ENCODE measurements at places on chromosomes 1 and 21. TPM values are rescaled to one million over a fixed set of nuclear protein-coding genes. Genes with fewer than 3 reads are reported as not detected.

- H3K27me3 ChIP-seq, result no peaks in the 10 kb centered on the region
- H3K36me3 ChIP-seq, result no peaks in the 10 kb centered on the region
- peak; percentile 84 for DNase-seq
- H3K4me1 ChIP-seq, result peaks cover 74% of the 10 kb centered on the region
- H3K4me3 ChIP-seq, result peak overlapping the region; percentile 54
Measured at GRCh38 chr1:66271216-66271903, 262.6 kb upstream of the SGIP1 start.

DNA sequence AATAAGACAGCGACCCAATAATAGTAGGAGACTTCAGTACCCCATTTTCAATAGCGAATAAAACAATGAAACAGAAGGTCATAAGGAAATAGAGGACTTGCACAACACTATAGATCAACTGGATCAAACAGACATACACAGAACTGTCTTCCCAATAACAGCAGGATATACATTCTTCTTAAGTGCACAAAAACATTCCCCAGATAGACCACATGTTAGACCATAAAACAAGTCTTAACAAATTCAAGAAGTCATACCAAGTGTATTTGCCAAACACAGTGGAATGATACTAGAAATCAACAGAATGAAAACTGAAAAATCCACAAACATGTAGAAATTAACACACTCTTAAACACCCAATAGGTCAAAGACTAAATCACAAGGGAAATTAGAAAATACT, 78.0 kb downstream of the LBR start:
- H3K36me3 ChIP-seq, result no peaks in the 10 kb centered on the region
- no peak overlapping the region for H3K27ac ChIP-seq
- H3K27me3 ChIP-seq, result peaks cover 4% of the 10 kb centered on the region
- H3K4me1 ChIP-seq, result no peaks in the 10 kb centered on the region

DNA sequence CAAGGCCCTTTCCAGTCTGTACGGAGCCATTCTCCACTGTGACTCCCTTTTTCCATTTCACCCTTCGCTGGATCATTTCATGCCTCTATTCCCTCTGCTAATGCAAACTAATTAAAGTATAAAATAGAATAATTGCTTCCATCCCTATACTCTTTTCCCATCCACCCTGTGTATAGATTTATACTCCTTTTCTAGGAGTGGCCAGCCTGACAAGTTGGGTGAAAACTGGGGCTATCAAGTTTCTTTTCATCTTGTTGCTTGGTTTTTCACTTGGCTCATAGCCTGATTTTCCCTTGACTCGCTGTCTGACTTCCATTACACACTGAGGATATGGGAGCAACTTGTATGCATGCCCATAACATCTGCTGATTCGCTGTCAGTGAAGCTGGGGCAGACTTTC, 107.0 kb downstream of the PLXNA2 start:
- no peak overlapping the region for H3K4me3 ChIP-seq
- H3K4me1 ChIP-seq, result peaks cover 1% of the 10 kb centered on the region
- no peak overlapping the region for H3K27ac ChIP-seq
- H3K27me3 ChIP-seq, result peaks cover 1% of the 10 kb centered on the region
- DNase-seq, result no peak
- no peaks in the 10 kb centered on the region for H3K36me3 ChIP-seq

The SMCP gene
- not detected for total RNA-seq

The ORC1 gene
- 46.9 TPM for total RNA-seq
